MCF 10A (cell line): ENCODE measurements at places on chromosomes 11 and 22.

- H3K4me1 ChIP-seq: peaks cover 22% of the 10 kb centered on the region
- DNase-seq: no peak
- no peaks in the 10 kb centered on the region for H3K27me3 ChIP-seq
- H3K4me3 ChIP-seq: peak overlapping the region; percentile 99
- peak overlapping the region; percentile 99 for H3K27ac ChIP-seq
Measured at GRCh38 chr11:65085446-65085845, 1.4 kb downstream of the ZFPL1 start.

DNA sequence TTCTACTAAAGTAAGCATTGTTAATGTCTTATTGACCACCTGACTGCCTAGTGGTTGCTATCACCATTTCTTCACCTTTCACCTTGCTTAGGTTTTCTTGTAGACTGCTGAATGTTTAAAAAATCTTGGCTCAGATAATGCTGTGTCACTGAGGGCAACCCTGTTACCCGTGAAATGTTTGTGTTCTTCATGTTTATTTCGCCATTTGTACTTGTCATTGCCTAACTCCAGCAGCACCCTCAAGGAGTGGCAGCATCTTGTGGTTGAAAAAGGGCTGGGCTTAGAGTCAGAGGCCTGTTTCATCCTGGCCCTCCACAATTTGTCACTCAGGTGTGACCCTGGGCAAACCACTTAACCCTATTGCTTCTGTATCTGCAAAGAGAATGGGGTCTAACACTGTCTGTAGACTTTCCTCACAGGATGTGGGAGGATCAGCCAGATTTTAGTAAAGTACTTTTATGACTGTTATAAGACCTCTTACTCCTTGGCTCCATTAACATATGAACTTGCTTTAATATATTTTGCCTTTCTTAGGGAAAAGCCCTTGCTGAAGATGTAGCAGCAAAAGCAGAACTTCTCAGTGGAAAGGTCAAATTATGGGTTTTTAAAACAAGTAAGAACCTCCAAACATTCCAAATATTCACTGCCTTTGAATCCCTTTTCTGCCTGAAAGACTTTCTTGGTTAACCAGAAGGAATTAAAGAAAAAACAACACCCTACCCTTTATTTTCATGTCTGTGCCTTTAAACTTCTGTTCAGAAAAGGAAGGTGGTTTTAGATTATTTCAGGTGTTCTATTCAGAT is 154.5 kb upstream of the C11orf87 start:
- H3K4me1 ChIP-seq: peaks cover 16% of the 10 kb centered on the region
- H3K27me3 ChIP-seq: no peaks in the 10 kb centered on the region
- peak overlapping the region; percentile 73 for H3K27ac ChIP-seq
- H3K36me3 ChIP-seq: no peaks in the 10 kb centered on the region
- no peak overlapping the region for H3K4me3 ChIP-seq
- DNase-seq: peak; percentile 90

GRCh38 chr22:36244522-36245391 is 5.4 kb upstream of the APOL2 start:
- no peak overlapping the region for H3K27ac ChIP-seq
- no peaks in the 10 kb centered on the region for H3K36me3 ChIP-seq
- no peak for DNase-seq
- H3K4me3 ChIP-seq: no peak overlapping the region
- H3K27me3 ChIP-seq: no peaks in the 10 kb centered on the region

- H3K4me3 ChIP-seq: no peak overlapping the region
- H3K27ac ChIP-seq: no peak overlapping the region
- no peaks in the 10 kb centered on the region for H3K27me3 ChIP-seq
- DNase-seq: no peak
- H3K4me1 ChIP-seq: peaks cover 5% of the 10 kb centered on the region
Measured at GRCh38 chr11:2537896-2538724, 93.3 kb downstream of the KCNQ1 start.

DNA sequence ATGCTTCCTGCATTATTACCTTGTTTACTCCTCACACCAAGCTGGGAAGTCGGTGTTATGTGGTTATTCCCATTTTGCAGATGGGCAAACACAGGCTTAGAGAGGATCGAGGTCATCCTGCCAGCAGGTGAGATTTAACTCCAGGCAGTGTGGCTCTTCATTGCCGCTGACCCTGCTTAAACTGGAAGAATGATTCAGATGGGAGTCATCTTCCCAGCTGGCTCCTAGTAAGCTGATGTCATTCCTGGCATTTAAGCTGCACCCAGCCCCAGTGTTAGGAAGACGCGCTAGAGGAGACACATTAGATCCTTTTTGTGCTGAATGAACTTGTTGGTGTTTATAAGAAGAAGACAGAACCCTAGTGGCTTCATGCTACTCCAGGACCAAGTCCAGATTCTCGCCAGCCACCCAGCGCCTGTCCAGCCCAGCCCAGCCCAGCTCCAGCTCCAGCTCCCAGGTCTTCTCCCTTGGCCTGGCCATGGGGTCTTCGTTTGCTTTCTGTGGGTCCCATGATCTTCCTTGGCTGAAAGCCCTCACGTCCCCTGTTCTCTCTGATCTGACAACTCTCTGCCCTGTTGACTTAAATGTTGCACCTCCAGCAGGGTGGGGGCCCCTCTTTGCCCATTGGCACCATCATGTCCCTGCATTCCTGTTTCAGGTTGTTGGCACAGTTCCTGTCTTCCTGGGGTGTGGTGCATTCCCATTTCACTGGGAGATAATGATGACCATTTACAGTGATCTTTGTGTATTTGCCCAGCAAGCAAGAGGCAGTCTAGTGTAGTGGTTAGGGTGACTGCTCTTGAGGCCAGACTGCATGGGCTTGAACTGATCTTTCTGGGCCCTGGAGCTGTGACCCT is 13.6 kb downstream of the PARVB start:
- H3K4me1 ChIP-seq: peaks cover 15% of the 10 kb centered on the region
- H3K36me3 ChIP-seq: peaks cover 6% of the 10 kb centered on the region
- peak overlapping the region; percentile 48 for H3K4me3 ChIP-seq
- peak; percentile 91 for DNase-seq

DNA sequence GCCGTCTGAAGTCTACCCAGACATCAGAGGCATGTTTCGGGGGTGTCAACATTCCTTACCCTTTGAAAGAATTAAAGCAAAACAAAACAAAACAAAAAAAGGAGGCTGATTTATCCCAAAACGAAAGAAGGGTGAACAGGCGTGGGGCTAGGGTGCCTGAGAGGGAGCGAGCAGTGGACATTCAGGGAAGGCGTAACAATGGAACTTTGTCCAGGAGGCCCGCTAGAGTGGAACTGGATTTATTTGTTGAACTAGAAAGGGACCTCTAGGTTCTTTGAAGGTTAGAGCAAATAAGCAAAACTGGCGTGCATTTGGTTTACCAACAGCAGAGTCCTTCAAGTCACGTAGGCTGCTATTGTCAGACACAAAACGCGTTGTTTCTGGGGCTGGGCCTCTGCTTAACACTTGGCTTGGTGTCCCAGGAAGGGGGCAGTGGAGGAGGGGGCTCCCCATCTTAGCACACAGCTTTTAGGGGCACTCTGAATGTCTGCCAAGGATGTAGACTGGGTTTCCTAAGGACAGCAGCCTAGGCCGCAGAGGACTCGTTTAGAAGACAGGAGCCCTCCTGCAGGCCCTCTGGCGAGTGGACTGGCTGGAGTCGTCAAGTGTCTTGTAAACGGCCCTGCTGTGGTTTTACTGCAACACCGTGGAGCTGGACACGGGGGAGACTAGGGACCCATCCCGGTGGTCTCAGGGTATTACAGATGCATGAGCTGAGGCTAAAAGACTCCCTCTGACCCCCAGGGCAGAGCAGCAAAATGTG is 203.7 kb upstream of the SORL1-AS1 start:
- peaks cover 26% of the 10 kb centered on the region for H3K4me1 ChIP-seq
- H3K36me3 ChIP-seq: no peaks in the 10 kb centered on the region
- peak overlapping the region; percentile 92 for H3K27ac ChIP-seq
- no peaks in the 10 kb centered on the region for H3K27me3 ChIP-seq

DNA sequence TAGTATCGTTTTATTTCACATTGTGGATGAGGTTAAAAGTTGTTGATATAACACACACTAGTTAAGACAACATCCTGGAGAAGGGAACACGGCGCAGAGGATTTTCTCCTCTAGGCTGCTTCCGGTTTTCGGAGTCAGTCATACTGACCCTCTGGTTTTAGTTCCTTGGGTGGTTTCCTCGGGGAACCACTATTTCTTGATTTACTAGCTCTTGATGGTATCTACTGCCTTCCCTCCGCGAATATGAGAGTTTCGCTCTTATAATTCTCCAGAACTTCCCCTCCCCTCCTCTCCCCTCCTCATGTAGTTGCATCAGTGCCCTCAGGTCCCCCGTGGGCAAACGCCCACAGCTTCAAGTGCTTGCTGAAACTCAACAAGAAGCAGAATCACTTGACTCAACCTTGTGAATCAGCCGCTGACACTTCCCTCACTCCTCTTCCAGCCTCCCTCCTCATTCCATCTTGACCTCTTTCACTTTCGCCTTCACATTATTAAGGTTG is 15.9 kb upstream of the APOBEC3A start:
- no peaks in the 10 kb centered on the region for H3K36me3 ChIP-seq
- no peak for DNase-seq
- no peak overlapping the region for H3K4me3 ChIP-seq
- peaks cover 7% of the 10 kb centered on the region for H3K4me1 ChIP-seq
- peaks cover 89% of the 10 kb centered on the region for H3K27me3 ChIP-seq

- peaks cover 11% of the 10 kb centered on the region for H3K4me1 ChIP-seq
- DNase-seq: peak; percentile 50
- no peaks in the 10 kb centered on the region for H3K36me3 ChIP-seq
- peak within 1 kb of the TSS; percentile 82 for H3K27ac ChIP-seq
- peak within 1 kb of the TSS; percentile 97 for H3K4me3 ChIP-seq
Measured at GRCh38 chr11:27700351-27701301, at the start of gene BDNF. Gene BDNF, minus strand, starts transcription at chr11:27700455. Its CDS starts 41,891 bp downstream, at chr11:27658564.

- H3K27me3 ChIP-seq: no peaks in the 10 kb centered on the region
- H3K4me3 ChIP-seq: no peak overlapping the region
- no peaks in the 10 kb centered on the region for H3K36me3 ChIP-seq
- no peak overlapping the region for H3K27ac ChIP-seq
- H3K4me1 ChIP-seq: no peaks in the 10 kb centered on the region
- DNase-seq: no peak
Measured at GRCh38 chr22:19992921-19993355, 23.7 kb downstream of the ARVCF start.

GRCh38 chr11:12222055-12222792 is 111.8 kb downstream of the MICAL2 start:
- H3K27ac ChIP-seq: no peak overlapping the region
- H3K36me3 ChIP-seq: peaks cover 55% of the 10 kb centered on the region
- peaks cover 20% of the 10 kb centered on the region for H3K4me1 ChIP-seq

DNA sequence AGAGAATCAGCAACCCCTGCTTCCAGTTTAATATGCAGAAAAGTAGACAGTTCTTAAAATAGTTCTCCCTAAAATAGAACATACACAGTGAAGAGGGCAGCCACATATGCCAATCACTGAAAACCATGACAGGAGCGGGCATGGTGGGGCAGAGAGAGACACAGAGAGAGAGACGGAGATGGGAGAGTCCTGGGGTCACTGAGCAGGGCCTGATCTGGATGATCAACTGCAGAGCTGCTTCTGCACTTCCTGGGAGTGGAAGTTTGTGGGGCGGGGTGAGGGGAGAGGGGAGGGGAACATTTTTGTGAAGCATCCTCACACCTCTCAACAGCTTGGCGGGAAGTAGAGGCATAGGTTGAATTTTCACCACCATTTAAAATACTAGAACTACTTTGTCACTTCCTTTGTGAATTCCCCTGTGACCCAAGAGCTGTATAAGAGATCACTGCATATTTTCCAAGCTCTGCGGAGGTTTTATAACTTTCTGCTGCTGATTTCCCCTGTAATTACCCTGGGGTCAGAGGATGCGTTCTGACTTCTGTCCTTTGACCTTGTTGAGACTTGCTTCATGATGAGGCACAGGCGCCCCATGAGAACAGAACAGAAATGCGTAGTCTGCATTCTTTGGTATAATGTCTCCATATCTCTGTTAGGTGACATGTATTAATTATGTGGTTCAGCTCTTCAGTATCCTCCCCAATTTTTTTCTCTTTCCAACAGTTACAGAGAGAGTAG is 419.4 kb downstream of the BRD1 start:
- H3K27ac ChIP-seq: no peak overlapping the region
- H3K36me3 ChIP-seq: no peaks in the 10 kb centered on the region
- no peak for DNase-seq
- no peak overlapping the region for H3K4me3 ChIP-seq
- no peaks in the 10 kb centered on the region for H3K4me1 ChIP-seq

DNA sequence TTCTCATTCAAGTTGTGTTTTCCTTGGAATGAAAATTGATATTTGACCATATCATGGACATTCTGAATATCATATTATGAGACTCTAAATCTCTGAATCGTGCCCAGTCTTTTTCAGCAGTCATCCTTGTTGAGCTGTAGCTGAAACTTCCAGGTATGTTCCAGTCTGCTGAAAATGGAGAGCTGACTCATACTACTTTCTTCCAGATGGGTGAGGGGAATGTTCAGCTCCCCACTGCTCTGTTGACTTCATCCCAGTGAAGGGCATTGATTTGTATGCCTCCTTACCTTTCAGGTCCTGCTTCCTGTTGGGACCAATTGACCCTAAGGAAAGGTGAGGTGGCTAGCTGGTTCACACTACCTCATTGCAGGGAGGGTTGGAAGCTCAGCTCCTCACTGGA is 3.5 kb downstream of the OR5P2 start:
- no peak for DNase-seq
- H3K27me3 ChIP-seq: peaks cover 10% of the 10 kb centered on the region
- no peaks in the 10 kb centered on the region for H3K4me1 ChIP-seq
- no peaks in the 10 kb centered on the region for H3K36me3 ChIP-seq
- no peak overlapping the region for H3K27ac ChIP-seq

- peaks cover 77% of the 10 kb centered on the region for H3K36me3 ChIP-seq
- H3K4me3 ChIP-seq: no peak overlapping the region
- DNase-seq: no peak
- no peaks in the 10 kb centered on the region for H3K27me3 ChIP-seq
Measured at GRCh38 chr22:30016596-30016995, 63.7 kb upstream of the HORMAD2 start.

- H3K27ac ChIP-seq: no peak overlapping the region
- H3K36me3 ChIP-seq: no peaks in the 10 kb centered on the region
- DNase-seq: no peak
- no peaks in the 10 kb centered on the region for H3K27me3 ChIP-seq
- H3K4me3 ChIP-seq: no peak overlapping the region
Measured at GRCh38 chr22:49500076-49500460, 327.6 kb downstream of the BRD1 start.

GRCh38 chr11:36118084-36118483 is 171.1 kb downstream of the COMMD9 start:
- H3K4me1 ChIP-seq: peaks cover 5% of the 10 kb centered on the region
- peaks cover 62% of the 10 kb centered on the region for H3K36me3 ChIP-seq
- no peaks in the 10 kb centered on the region for H3K27me3 ChIP-seq
- H3K4me3 ChIP-seq: no peak overlapping the region

- no peak overlapping the region for H3K4me3 ChIP-seq
- H3K36me3 ChIP-seq: no peaks in the 10 kb centered on the region
- no peak for DNase-seq
- H3K27ac ChIP-seq: no peak overlapping the region
Measured at GRCh38 chr11:57394203-57394965, 3.9 kb upstream of the PRG2 start.

DNA sequence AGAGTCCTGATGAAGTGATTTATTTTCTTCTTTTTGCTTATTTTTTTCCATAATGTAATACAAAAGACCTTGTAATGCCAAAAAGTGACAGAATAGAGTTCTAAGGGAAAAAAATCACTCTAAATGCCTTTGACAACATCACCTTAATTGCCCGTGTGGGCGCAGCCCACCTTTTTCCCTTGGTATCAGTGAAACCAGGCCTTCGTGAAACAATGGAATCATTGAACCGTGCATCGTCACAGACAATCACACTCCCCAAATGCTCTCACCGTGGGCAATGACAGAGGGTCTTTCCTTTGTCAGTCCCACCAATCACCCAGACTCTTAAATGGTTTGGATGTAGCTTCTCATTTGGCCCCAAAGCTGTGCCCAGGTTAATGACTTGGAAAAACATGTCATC is 9.6 kb upstream of the SLC6A5 start:
- DNase-seq: no peak
- no peak overlapping the region for H3K27ac ChIP-seq
- H3K36me3 ChIP-seq: peaks cover 6% of the 10 kb centered on the region
- H3K27me3 ChIP-seq: peaks cover 58% of the 10 kb centered on the region
- H3K4me1 ChIP-seq: no peaks in the 10 kb centered on the region
- no peak overlapping the region for H3K4me3 ChIP-seq
